EH (cell line): ENCODE measurements at places on chromosomes 1 and 21.

- DNase-seq: peak; percentile 44
Measured at GRCh38 chr1:240415532-240415931, 196.4 kb downstream of the GREM2 start.

- no peak for DNase-seq
Measured at GRCh38 chr1:64469116-64469976, 583 bp upstream of the CACHD1 start.

GRCh38 chr1:67532452-67533216 is 102.4 kb upstream of the SERBP1 start:
- peak; percentile 85 for DNase-seq

DNA sequence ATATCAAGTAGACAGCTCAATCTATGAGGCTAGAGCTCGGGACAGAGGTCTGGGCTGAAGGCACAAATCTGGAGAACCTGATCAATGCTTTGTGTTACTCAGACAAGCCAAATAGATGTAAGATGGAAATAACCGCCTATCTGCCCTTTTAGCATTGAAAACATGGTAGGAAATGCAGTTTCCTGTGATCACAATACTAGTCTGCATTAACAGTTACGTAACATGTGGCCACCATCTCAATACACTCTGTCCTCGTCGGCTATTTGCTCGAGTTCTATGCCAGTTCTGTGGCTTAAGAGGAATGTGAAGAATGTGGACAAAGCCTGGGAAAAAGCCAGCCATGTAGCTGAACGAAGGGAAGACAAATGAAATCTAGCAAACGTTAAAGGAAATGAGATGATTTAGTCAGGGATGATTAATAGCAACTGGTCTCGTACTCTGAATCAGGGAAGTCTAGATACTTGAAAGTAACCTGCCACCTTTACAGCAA is 73.3 kb downstream of the HSF2BP start:
- peak; percentile 100 for DNase-seq

DNA sequence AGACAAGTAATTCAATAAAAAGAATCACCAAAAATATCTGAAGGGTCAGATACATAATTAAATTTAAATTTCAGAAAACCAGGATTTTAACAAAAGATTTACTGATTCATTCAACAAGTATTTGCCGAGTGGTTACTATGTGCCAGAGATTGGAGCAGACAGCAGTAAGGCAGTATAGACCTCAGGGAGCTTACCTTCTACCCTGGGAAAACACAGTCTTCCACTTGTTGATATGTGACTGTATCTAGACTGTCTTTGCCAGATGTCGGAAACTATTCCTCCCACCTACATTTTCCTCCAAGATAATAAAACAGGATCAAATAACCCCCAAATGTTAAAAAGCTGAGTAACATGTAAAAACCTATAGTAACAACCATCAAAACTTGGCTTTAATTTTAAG is 6.2 kb downstream of the HNRNPR start:
- no peak for DNase-seq

GRCh38 chr1:229388897-229389580 is 44.9 kb downstream of the ACTA1 start:
- peak; percentile 71 for DNase-seq

DNA sequence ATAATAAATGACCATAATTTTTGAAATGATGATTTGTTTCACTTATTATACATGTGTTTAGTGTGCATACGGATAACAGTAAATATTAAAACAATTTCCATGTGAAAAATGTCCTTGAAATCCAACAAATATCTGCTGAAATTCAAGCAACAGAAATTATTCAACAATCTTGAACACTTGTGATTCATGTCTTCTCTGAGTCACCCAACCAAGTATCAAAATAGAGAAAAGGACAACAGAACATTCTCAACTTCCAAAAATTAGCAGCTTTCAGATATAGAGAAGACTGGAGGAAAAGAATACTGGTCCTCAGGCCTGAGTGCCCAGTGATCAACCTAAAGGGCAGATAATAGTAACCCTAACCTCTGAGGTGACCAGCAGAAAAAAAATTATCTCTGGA is 90.8 kb downstream of the VAV3 start:
- no peak for DNase-seq

- DNase-seq: no peak
Measured at GRCh38 chr1:159867664-159868026, 5.2 kb upstream of the VSIG8 start.

DNA sequence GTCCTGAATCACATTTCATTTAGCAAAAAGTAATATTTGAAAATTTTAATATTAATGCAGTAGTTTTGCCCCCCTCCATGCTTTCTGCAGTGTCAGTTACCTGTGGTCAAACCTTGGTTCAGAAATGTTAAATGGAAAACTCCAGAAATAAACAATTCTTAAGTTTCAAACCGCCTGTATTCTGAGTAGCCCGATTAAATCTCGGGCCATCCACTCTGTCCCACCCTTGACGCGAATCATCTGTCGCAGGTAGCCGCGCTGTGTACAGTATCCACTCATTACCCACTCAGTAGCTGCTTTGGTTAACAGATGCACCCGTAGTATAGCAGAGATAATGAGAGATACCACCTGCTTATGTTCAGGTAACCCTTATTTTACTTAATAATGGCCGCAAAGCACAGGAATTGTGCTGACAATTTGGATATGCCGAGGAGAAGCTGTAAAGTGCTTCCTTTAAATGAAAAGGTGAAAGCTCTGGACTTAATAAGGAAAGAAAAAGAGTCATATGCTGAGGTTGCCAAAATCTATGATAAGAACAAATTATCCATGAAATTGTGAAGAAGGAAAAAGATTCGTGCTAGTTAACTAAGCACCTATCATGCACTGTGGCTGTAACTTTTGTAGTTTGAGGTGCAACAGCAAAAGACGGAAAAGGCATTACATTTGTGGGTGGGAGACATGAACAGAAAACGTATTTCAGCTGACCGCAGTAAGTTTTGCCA is 889 bp upstream of the SCYL3 start:
- no peak for DNase-seq

- DNase-seq: peak; percentile 64
Measured at GRCh38 chr1:9792156-9793042, 31.4 kb downstream of the CLSTN1 start.
